ENCODE measurements at places on chromosomes 2 and 18.

DNA sequence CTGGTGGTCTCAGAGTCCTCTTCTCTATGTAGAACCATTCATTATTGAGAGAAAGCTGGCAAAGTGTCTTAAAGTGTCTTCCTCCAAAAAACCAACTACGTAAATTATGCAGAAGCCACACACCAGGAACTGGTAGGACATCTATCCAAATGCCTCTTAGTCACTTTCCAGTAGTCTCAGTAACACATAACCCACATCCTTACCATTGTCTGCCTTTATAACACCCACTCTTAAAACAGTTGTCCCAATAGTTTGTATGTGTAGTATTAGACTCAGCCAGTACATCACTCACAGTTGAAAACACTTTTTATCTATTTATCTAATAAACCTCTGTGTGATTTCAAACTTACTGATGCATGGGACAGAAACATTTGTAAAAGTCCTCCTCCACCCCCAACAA is 143.6 kb upstream of the HNRNPA3 start:
- DNase-seq: no peak

GRCh38 chr18:2515171-2515787 is 56.0 kb downstream of the METTL4 start:
- DNase-seq: no peak

DNA sequence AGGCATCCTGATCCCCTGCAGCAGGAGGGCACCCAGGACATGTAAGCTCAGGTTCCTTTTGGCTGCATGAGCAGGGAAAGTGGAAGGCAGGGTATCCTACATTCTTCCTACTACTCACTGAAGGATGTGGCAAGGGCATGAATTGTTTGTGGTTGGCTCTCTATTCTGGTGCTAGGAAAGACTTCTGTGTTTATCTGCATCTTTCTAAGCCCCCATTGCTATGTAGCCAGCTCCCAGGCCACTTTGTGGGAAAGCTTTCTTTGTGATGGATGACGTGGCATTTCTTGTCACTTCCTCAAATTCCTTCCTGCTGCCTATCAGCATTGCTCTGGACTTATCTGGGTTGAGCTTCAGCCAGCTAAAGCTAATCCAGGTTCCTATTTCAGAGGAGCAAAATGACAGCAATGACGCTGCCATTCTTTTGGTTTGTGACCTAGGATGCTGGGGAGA is 46.2 kb downstream of the MEIS1 start:
- DNase-seq: no peak

DNA sequence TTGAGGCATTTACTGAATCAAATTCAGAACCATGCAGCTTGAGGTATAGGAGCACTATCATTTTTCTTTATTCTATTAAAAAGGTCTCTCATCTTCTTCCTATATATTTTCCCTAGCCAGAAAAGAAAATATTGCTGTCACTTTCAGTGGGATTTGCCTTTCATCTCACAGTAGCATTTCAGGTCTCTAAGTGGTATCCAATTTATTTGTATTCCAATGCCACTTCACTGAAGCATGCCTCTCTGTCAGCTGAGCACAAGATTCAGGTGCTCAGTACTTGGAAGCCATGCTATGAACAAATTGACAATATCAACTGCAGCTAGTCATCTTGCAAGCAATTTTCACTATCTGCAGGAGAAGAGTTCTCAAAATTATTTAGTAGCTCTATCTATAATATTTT is 457.2 kb upstream of the SLC39A10 start:
- no peak for DNase-seq

DNA sequence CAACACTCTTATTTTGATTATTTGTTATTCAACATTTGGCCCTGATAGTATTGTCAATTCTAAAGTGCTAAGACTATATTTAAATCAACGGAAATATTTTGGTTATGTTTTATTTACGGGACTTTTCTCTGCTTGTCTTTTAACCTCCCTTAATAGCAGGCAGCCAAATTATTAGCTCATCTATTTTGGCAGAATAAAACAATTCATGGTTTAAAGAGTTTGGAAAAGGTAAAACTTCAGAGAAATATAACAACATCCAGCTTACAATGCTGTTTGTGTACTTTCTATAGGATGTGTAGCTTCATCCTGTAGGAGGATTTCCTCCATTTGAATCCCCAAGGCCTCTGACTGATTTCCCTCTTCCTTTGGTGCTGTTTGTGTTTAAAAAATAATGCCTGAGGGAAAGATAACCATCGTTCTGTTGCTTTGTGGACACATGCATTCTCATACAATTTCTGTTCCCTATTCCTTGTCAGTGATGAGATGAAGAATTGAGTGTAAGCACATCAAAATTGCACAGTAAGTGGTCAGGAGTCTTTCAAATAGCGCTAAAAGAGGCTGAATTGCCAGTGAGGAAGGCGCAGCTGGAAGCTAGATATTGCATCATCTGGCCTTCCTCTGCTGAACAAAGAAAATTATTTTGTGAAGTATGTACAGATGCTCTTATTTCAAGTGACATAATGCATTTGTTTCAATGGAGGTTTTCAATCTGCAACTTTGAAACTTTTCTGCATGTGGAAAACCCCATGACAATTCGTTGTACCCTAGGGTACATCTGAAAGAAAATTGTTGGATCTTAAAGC is 80.3 kb downstream of the CD28 start:
- DNase-seq: no peak

GRCh38 chr2:147850838-147851237 is 6.0 kb downstream of the ACVR2A start:
- no peak for DNase-seq

GRCh38 chr2:150097901-150098531 is 389.5 kb downstream of the RND3 start:
- no peak for DNase-seq

GRCh38 chr2:1676091-1676912 is 68.0 kb downstream of the PXDN start:
- DNase-seq: no peak

DNA sequence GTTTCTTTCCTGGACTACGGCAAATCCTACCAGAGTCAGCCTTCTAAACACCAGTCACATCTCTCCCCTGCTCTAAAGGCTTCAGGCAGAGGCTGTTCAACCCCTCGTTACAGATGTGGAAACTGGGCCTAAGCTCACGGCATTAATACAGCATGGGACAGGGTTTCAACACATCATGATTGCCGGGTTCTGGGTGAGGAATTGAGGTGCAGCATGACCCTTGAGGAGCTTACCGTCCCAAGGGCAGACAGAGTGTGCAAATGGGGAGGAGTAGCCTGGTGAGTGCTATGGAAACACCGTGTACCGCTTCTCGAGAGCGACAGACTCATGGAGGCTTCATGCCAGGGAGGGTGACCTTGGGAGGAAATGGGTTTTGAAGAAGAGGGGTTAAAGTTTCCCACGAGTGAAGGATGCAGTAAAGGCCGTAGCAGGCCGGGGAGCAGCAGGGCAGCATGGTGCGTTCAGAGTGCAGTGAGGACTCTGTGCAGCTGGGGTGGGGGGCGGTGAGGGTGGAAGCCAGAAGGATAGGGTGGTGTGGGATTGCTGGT is 51.1 kb downstream of the TGOLN2 start:
- peak; percentile 45 for DNase-seq
